ENCODE measurements at places on chromosomes 6 and 20.

GRCh38 chr6:138598562-138599173 lies 99.4 kb upstream of the NHSL1 start:
- no peak for DNase-seq

- DNase-seq = no peak
Observed at GRCh38 chr6:15927531-15928225, 201.2 kb upstream of the MYLIP start.

GRCh38 chr6:163804991-163805390 lies 390.5 kb downstream of the QKI start:
- no peak for DNase-seq

GRCh38 chr20:36320261-36320897 lies 14.2 kb downstream of the DLGAP4 start:
- DNase-seq = no peak

DNA sequence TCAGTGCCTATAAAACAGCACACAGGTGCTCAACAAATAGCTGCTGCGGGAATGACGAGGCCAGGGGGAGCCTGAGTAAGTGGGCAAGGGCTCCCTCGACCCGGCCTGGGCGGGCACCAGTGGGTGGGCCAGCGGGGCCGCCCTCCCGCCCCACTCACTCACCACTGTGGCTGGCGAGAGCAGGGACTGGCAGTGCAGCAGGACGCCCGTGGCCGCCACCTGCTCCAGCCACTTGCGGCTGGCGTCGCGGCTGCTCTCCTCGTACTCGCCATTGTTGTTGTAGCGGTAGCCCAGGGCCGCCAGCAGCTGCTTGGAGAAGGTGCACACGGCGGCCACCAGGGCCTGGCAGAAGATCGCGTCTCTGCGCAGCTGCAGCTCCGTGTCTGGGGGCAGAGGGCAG lies 191.5 kb downstream of the PREX1 start:
- no peak for DNase-seq

All from RKO (cell line).